Stimulated activated CD8-positive, alpha-beta memory T cell treated with anti-CD3 and anti-CD28 coated beads, Interleukin-12 subunit alpha, Interleukin-12 subunit beta, amount 100 ng/mL, for 1 hour (primary cell): ENCODE measurements at places on chromosomes 13 and 19.

DNA sequence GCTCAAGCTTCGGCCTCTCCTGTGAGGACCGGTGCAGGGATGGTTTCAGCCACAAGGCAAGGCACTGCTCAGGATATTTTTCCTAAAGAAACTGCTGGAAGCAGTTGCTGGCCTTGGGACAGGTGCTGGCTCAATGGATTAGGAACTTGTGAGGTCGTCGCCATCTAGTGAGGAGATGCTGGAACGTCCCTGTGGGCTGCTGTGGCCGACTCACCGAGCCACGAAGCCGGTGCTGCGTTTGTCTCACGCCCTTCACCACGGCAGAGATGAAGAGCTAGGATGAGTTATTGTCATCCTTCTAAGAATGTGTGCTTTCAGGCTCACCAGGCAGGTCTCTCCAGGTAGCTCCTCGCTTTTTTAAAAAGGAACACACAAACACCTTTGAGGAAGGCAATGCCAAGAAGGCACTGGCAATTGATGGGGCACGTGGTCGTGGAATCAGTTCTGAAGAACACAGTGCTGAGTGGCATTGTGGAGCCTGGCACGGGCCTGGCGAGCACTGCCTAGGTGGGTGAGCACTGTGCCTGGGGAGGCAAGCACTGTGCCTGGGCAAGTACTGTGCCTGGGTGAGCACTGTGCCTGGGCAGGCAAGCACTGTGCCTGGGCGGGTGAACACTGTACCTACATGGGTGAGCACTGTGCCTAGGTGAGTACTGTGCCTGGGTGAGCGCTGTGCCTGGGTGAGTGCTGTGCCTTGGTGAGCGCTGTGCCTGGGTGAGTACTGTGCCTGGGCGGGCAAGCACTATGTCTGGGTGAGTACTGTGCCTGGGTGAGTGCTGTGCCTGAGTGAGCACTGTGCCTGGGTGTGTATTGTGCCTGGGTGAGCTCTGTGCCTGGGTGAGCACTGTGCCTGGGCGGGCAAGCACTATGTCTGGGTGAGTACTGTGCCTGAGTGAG lies 140.4 kb downstream of the TEX29 start:
- DNase-seq, result no peak

GRCh38 chr13:91594061-91594460 lies 195.6 kb downstream of the GPC5 start:
- DNase-seq, result no peak

- DNase-seq, result no peak
Measured at GRCh38 chr19:41327076-41327575, 17.2 kb downstream of the CCDC97 start.

- no peak for DNase-seq
Measured at GRCh38 chr13:40438022-40438680, 228.3 kb downstream of the FOXO1 start.

GRCh38 chr13:98508685-98509084 lies 68.2 kb downstream of the STK24 start:
- DNase-seq, result no peak

DNA sequence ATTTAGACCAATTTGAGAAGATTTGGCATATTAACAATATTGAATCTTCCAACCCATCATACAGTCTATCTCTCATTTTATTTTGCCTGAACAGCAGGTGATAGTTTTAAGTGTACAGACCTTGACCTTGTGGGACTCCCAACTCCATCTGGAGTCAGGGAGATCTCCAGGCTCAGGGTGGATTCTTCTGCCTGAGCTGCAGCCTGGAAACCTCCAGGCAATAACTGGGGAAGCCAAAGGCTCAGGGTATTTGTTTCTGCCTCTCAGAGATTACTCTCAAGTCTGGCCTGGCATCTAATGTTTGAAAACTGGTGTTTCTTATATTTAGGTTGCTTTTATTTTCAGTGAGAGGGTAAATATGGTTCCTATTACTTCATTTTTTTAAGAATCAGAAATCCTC lies 102.1 kb upstream of the C1QTNF9B start:
- no peak for DNase-seq

DNA sequence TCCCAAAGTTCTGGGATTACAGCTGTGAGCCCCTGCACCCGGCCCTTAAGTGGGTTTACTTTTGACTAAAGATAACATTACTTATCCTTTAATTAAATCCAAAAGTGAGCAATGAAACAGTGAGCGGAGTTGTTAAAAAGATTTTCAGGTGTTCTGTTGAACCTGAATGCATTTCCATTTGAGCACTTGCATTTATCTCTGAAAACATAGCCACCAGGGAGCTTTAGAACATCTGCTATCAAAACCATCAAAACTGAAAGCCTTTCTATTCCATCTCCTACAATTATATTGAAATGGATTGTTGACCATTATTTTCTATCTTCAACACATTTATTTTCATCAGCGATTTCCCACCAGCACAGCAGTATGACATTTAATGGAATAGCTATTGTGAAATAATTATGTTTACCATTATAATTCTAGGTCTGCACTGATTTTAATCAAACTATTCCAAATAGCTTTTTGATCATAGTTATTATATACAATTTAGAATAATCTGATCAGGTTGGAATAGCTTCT lies 269.0 kb downstream of the FGF14 start:
- DNase-seq, result no peak

DNA sequence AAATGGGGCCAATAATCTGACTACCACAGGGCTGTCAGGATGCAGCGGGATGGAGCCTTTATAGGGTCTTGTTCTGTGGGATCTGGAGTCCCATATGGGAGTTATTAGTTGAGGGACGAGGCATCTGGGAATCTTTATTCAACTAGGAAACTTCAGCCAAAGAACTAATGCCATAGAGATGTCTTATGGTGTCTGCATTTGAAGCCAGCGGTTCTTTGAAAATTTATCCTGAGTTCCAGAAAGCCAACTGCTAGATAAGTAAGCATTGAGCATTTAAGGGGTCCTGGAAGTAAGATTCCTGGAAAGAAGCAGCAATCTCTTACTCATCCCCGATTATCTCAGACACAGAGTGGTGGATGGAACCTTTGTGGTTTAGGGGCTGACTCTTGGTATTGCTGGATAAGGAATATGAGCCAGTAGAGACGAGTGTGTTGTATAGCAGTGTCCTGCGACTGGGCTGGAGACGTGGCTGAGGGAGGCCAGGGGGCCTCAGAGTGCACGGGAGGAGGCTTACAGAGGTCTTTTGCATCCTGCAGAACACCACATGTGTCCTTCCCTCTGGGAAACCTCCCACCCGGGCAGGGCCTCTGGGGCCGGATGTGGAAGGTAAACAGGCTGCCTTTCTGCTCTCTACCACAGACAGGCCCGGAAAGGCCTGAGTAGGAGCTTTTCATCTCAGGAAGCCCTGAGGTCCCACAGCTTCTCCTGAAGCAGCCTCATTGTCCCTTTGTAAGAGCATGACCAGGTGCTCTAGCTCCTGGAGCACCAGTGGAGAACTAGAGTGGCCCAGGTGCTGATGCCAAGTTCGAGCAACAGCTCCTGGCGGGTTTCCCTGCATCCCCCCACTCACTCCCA lies 28.8 kb downstream of the ACTN4 start:
- no peak for DNase-seq

GRCh38 chr13:87684850-87685742 lies 13.9 kb downstream of the SLITRK5 start:
- no peak for DNase-seq

DNA sequence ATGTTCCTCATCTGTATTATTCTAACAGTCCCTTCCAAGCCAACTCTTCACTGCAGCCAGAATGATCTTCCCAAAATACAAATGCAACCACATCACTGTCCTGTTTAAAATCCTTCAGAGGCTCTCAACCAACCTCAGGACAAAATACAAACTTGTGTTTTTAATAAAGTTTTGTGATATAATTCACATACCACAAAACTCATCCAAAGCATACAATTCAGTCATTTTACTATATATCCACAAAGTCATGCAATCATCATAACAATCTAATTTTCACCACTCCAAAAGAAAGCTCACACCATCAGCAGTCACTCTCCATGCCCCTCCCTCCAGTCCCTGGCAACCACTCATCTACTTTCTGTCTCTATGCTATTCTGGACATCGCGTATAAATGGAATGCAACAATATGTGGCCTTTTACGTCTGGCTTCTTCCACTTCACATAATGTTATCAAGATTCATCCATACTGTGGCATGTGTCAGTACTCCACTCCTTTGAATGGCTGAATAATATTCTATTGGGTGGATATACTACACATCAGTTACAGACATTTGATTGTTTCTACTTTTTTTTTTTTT lies 81.7 kb upstream of the DOCK9 start:
- DNase-seq, result no peak

- DNase-seq, result no peak
Measured at GRCh38 chr19:54045771-54046170, 17.9 kb downstream of the VSTM1 start.

DNA sequence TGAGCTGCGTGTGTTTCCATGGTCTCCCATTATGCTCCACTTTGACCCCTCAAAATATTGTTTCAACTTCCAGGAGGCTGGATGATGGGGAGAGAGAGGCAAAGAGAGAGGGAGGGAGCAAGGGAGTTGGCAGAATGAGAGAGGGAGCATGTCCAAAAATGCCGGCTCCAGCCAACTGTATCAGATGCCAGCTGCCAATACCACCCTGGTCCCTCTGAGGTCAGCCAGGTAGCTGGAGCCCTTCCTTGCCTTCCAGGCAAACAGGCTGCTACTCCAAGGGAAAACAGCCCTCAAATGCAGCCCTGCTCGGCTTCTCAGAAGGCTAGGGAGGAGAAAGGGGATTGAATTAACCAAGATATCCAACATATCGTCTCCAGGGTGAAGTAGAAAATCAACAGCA lies 440.0 kb downstream of the TSHZ3 start:
- DNase-seq, result no peak

DNA sequence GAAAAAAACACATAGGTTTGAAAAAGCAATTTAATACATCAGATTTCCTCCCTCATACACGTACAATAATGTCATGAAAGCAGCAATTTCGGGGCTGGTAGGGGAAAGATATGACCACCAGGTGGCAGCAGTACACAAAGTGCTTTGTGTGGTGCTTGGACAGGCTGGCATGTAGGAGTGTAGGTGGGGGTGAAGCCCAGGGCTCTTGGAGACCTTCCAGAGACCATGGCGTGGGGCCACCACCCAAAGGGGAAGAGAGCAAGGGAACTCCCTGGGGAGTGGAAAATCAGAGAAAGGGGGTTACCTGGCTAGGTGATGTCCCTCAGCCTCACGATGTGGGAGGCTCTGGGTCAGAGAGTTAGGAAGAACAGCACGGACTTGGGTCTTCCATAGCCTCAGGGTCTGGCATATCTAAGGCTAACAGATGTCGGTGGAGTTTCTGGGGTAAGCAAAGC lies 11.8 kb upstream of the CCNA1 start:
- peak; percentile 46 for DNase-seq

DNA sequence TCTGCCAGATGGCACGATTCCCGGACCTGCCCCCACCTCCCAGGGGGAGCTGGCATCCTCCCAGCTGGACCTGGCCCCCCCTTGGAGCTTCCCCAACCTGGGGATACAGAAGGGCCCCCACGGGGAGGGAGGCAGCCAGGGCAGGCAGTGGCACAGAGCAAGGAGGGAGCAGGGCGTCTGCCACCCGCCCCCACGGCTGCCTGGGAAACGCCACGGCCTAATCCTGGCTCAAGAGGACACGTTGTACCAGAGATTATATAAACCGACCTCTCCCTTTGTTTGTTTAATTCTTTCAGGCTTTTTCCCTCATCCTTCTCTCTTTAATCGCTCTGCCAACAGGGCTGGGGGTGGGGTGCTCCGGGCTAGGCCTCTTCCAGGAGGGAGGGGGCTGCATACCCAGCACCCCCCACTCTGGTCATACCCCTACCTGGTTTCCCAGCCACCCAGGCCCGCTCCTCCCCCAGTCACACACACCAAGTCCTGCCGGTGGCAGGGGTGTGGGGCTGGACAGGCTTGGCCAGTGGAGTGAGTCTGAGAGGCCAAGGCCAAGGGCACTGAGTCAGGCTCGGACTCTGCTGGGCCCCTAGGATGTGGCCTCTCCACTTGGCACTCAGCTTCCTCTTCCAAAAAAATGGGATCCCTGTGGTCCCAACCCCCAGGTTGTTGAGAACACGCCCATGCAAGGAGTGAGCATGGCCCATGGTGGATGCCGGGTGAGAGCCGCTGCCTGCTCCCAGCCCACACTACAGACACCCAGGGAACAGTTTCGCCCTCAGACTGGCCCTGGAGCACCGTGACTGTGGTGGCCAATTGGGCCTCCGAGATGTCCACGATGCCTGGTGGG lies 29.5 kb upstream of the NFIC start:
- DNase-seq, result no peak

DNA sequence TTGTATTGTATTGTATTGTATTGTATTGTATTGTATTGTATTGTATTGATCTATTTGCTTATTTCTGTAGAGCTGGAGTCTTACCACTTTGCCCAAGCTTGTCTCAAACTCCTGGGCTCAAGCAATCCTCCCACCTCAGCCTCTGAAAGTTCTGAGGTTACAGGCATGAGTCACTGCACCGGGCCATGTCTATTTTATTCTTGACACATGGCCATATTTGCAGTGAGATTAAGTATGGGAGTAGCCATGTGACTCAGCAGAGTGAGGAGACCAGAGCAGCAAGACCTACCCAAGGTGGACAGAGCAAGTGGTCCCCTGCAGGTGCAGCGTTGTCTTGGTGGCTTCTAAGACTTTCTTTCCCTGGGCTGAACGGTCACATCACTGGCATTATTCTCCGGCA lies 49.1 kb upstream of the UBAC2 start:
- DNase-seq, result no peak

DNA sequence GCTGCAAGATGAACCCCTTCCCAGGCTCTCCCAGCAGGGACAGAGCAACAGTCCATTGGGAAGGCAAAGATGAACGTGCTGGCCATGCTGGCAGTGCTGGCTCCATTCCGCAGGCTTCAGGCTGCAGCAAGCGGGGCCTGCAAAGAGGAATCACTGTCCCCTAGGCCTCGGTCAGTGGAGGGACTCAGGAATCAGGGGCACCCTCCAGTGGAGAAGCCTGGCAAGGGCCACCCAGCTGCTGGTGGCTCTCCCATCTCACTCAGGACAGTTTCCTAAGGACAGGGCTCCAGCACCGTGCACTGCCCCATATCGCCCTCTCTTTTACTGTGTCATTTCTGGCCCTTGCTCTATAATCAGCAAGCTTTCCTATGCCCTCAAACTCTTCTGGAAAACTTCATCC lies 498.6 kb downstream of the EFNB2 start:
- DNase-seq, result no peak

DNA sequence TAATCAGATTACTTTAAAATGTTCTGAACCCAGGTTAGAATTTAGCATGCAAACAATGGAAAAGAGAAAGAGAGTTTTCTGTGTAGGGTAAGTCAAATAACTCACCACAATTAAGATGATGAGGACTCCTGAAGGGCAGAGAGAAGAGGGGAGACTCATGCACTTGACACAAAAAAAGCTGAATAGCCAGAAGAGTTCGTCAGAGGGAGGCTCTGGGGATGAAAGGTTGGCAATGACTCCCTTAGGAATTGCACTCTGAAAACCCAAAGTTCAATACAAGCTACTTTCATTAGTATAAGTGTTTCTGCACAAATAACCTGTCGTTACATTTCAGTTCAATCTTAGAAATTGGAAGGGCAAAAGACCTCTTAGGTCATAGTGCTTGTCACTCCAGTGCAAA lies 434.4 kb upstream of the PCDH9 start:
- no peak for DNase-seq

- DNase-seq, result no peak
Measured at GRCh38 chr19:46216612-46217011, 12.9 kb upstream of the IGFL1 start.
